ENCODE measurements at places on chromosomes 12 and 14. TPM values are rescaled to one million over a fixed set of nuclear protein-coding genes. Genes with fewer than 3 reads are reported as not detected.

DNA sequence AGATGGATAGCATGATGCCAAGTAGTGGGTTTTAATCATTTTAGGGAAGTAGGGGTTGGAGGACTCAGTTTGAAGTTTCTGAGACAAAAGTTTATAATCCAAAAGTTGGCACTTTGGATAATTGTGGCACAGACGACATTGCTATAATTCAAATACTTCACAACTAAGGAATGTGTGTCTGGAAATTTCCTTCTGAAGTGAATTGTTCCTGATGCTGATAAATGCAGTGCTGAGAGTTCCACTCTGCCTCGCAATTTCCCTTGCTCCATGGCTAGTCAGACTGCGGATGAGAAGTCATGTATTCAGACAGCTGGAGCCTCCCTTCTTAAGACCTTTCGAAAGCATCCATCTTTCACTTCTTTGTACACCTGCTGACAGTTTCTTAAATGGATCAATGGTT lies 393.3 kb upstream of the PRICKLE1 start:
- DNase-seq: no peak

DNA sequence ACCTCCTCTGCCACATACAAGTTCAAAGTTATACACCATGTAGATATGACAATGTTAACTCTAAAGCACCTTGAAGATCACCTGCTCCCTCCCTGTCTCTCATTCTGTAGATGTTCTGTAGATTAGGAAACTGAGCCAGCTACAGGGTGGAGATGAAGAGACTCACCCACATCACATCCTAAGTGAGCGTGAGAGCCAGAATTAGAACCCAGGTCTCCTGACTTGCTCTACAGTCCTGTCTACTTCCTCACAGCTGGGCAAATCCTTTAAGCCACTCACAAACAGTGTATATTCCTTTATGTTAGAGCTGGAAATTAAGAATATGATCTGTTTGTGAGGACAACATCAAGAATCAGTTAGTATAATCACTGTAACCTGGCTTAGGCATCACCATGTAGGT lies 1.8 kb downstream of the APPL2 start:
- no peak for DNase-seq

DNA sequence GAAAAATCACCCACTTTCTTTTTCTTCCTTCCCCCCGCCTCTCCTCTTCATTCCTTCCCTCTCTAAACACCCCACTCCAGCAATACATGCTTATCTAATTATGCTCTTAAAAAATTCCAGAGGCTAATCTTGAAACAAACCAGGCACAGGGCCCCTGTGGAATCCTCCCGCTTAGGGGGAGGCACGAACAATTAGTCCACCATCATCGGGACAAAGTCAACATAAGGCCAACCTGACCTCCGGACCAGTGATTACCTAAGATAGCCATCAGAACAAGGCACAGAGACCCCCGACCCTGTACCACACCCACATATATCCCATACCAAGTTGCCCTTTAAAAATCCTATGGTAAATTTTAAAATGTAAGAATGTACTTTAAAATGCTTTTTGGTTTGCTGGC lies 47.1 kb downstream of the KIF21A start:
- no peak for DNase-seq

The CIT gene
- total RNA-seq: 98.5 TPM

DNA sequence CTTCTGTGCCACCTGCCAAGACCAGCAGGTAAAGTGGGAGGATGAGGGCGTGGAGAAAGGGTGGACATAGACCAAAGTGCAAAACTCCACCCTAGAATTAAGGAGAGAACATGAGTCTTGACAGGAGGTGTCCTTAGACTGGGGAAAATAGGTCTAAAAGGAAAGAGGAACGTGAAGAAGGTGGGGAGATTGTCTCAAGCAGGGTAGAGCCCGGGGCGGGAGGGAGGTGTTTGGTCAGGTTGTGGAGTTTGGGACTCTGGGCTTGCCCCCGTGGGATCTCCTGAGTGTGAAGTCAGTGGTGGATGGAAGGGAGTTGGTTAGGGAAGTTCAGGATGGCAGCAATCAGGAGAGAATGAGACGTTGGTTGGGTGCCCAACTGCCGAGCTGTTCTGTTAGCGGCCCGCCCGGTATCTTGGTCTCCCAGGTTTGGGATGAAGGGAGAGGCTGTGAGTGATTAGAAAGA lies 386 bp downstream of the DGKA start:
- DNase-seq: no peak

- DNase-seq: no peak
Measured at GRCh38 chr12:29320295-29321085, 60.5 kb downstream of the ERGIC2 start.

DNA sequence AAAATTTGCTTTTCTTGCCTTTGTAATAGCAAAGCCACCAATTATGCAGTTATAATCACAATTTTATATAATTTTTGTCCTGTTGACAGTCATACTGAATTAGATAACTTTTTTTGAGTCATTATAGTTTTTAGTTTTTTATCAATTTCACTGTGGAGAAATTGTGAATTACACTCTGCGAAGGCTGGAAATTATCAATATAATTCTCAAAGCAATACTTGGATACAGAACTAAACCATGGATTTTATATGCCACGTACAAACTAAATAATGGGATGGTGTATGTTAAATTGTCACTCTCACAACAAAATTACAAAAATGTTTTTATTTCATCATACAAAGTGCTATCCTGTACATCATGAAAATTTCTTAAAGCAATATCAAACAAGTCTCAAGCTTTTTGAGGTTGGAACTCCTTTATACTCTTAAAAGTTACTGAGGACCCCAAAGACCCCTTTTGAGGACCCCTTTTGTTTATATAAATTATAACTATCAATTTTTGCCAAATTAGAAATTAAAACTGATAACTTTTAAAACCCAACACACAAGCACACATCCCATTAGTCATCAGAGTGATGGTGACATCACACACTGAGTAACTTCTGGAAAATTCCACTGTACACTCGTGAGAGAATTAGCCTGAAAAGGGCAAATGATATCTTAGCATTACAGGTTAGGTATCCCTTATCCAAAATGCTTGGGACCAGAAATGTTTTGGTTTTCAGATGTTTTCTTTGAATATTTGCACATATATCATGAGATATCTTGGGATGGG lies 19.8 kb upstream of the AQP2 start:
- no peak for DNase-seq

The MYO1H gene
- total RNA-seq: not detected

DNA sequence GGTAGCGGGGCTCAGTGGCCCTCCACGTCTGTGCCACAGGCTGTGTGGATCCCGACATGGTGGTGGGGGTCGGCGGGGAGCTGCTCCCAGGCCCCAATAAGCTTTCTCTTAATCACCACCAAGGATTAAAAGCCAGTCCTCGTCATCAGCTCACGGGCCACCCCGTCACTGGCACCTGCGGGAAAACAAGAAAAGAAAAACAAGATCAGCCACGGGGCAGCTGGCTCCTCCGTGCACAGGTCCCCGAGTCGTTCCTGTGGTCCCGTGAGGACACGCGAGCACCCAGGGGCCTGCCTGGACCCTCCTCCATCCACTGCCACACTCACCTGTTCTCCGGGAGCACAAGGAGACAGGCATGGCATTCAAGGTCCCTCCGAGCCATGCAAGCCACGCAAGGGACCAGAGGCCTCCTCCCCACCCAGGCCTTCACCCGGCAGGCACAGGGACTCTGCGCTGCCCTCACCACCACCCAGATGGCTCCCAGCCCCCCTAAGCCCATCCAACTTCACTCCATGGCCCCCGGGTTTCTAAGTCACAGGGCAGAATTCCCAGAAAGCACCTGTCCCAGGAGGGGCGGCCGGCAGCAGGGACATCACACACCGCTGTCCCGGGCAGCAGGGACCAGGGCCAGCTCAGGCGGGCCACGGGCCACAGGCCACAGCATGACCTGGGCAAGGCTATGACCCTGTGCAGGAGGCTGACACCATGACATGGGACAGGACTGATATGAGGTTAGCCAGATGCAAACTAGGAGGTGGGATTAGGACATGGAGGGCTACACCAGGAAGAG lies 72.0 kb downstream of the NCOR2 start:
- DNase-seq: no peak

DNA sequence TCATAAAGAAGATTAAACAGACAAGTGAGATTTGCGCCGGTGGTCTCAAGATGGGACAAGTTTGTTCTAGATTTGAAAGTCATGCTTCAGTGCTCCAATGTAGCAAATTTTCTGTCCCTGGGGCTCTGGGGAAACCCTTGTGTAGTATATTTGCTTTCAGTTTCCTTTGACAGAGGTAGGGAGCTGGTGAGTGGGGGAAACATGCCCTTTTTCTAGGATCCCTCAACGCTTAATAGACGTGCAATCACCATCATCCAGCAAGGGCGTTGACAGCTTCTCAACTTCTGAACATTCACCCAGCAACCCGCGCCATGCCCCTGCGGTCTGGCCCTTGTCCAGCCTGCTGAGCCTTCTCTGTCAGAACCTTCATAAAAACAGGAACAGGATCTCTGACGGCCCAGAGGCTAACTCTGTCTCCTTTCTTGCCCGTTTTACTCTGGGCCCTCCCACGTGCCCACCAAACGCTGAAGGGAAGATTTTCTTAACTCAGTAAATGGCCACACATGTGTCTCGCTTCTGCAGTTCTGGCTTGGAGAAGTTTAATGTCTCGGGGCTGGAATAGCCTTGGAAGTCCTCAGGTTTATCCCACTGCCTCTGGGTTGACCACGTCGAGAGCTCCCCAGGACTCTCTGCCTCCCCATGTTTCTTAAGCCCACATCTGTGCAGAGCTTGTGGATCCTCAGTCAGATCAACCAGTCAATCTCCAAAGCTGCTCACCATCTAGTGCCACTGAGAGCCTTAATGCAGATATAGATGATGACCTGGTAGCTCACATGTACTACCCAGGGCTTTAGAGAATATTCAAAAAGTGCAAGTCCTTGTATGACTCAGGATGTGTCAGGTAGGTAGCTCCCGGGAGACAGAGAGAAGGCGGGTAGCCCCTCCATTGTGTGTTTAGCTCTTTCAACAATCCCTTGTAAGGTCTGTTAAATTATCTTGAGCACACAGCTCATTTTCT lies 58.1 kb upstream of the CCND2 start:
- no peak for DNase-seq

- DNase-seq: no peak
Measured at GRCh38 chr12:123896767-123897166, 75.9 kb downstream of the CCDC92 start.

GRCh38 chr12:52566847-52567291 lies 6.8 kb downstream of the KRT74 start:
- DNase-seq: no peak

- no peak for DNase-seq
Measured at GRCh38 chr12:99393763-99394162, 253.8 kb upstream of the GARIN6 start.

The ETFBKMT gene
- total RNA-seq: 1.5 TPM

DNA sequence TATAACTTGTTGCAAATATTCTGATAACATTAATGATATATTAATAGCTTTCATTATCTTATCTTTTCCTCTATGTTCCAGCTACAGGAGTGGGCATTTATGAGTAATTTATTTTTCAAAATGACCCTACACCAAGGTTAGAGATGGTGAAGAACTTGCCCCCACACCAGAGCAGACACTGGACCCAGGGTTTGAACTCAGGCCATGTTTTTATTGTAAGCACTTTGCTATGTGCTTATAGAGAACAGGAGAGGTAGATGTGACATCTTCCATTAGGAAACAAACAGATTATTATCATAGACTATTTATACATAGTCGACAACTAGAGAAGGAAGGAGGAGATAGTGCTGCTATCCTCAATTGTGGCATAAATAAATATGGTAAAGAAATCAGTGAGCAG lies 265.2 kb downstream of the EGLN3 start:
- DNase-seq: no peak

The TAS2R8 gene
- 0.22 TPM for total RNA-seq

GRCh38 chr12:50344245-50344644 lies 52.2 kb downstream of the FAM186A start:
- no peak for DNase-seq

DNA sequence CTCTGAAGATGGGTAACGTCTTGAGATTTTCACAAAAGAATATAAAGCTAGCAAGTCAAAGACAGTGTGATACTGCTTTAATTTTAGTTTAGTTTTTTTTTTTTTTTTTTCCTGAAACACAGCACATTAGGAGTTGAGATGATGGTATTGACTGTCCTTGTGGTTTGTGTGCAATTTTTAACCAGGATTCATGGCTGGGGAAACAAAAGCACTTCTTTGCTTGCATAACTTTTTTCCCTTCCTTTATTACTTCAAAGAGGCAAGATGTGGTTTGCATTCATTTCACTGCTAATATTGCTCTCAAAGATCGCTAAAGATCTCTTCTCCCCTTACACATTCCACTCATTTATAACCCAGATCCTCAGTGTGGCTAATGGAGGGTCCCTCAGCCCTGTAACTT lies 157.1 kb upstream of the PZP start:
- no peak for DNase-seq

GRCh38 chr12:126384026-126384564 lies 1318.9 kb downstream of the AACS start:
- DNase-seq: peak; percentile 29

The SYT1 gene
- total RNA-seq: 36.9 TPM

DNA sequence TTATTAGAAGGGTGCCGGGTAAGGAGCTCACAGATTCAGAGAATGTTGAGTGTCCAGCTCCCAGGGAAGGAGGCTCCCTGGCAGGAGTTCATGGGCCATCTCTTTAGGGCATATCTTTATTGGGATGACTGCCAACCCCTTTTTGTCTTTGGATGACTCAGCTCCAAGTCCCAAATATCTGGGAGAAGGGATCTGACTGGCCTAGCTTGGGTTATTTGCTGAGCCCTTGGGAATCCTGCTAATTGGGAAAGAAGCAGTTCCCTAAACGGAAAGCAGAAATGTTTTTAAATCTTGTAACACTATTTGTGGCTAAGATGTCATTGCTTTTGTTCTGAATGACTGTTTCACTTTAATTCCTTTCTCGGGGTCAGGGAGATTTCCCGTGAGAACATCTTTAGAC lies 12.6 kb downstream of the DDX55 start:
- DNase-seq: no peak

The SLC17A8 gene
- not detected for total RNA-seq

The SLC5A8 gene
- not detected for total RNA-seq

DNA sequence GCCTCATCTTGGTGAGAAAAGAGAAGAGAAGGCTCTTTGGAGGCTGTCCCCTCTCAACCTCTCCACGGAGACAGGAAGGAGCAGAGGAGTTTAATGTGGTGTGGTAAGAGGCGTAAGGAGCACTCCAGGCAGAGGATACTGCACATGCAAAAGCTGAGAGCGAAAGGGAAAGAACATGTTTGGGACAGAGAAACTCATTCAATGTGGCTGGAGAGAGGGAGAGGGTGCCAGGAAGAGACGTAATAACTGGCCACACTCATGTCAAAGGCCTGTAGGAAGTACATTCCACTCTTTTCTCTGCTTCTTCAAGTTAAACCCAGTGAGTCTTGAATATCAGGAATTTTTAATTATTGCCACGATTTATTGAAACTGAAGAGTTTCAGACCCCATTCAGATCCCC lies 12.0 kb downstream of the VDR start:
- no peak for DNase-seq

DNA sequence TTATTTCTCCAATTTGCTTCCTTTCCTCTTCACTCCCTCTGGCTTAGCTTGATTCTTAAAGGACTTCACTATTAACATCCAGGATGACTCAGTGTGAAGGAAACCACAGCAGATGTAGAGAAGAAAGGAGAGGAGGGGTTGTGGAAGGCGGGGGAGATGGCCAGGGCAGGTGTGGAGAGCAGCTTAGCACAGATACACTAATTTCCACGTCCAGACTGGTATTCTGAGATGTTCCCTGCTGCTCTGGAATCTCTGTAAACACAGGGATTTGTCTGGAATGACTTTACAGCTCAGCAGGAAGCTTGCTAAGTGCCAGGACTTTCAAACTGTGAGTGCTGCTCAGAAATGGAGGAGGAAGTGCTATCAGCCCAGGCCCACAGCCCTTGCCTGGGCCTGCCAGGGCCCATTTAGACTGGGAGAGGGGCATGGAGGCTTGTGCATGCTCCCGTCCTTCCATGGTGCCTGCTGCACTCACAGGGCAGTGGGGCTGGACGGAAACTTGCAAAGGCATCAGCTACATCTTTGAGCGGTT lies 202.5 kb upstream of the DDHD1 start:
- peak; percentile 89 for DNase-seq

Data from neural progenitor cell (in vitro differentiated cells).